ENCODE measurements at places on chromosomes 7 and 10.

GRCh38 chr7:128053023-128053422, 21.8 kb upstream of the LRRC4 start:
- DNase-seq, result peak; percentile 84

- DNase-seq, result no peak
These were observed 192.4 kb downstream of the ADARB2 start for GRCh38 chr10:1544929-1545328.

DNA sequence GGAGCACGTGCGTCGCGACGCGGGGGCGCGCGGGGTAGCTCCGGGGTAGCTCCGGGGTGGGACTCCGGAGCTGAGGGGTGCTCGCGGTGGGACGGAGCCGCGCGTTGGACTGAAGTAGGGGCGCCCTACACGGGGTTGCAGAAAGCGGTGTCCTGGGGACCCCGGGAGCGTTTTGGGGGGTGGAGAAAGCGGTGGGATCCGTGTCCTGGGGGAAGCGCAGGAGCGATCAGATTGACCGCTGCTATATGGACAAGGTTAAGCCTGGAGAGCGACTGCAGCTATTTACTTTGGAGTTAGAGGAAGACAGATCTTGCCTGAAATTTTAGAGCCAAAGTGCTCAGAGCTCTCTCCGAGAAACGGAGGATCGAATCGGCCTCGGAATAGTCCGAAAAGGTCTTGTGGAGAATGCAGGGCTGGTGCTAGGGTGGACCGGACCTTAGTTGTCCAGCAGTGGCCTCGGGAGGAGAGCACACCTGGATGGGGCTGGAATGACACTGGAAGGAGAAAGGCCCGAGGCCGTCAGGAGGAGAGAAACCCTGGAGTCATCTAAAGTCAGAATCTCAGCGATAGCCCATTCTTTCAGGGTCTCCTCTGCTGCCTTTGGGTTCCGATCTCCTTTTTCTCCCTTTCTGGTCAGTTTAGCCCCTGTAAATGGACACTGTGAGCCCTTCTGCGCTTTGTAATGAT, 564 bp downstream of the PDSS1 start:
- DNase-seq, result no peak

DNA sequence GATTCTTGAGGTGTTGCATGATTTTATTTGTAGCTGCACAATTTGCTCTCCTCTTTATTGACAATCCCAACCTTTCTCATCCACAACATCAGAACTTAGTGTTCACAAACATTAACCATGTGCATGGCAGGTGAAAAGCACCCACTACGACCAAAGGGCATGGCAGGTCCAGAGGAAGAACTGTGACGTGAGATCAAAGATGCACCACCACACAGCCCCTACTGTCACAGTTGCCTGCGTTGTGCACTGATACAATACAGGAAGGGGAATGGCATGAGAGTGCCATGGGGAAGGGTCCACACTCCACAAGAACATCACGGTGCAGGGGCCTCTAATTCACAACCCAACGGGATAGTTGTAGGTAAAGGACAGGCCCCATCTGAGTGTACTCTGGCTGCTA, 217.1 kb upstream of the PFKP start:
- no peak for DNase-seq

DNA sequence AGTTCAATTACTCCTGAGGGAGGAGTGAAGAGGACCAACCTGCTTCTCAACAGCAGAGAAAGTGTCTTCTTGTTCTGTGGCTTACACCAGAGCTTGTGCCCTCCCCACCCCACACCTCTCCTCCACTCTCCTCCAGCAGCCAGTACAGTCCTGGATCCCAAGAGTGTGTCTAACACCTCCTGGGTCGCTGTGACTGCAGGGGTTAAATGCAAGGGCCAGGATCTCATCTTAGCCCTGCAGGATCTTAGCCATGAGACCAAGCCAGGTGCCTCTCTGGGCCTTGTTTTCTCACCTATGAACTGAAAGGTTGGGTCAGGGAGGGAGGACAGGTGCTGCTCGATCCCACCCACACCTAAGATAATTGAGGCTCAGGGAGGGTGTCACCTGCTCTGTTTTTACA, 34.5 kb upstream of the MSRB2 start:
- DNase-seq, result no peak

GRCh38 chr7:20306180-20306946, 24.3 kb upstream of the ITGB8 start:
- DNase-seq, result no peak

- no peak for DNase-seq
These were observed 162.3 kb downstream of the SVIL start for GRCh38 chr10:29472301-29473086.

GRCh38 chr7:68440866-68441265, 1157.4 kb upstream of the AUTS2 start:
- no peak for DNase-seq

GRCh38 chr10:53325066-53325465, 552.5 kb upstream of the MBL2 start:
- DNase-seq, result no peak

GRCh38 chr10:59537501-59537900, 172.1 kb downstream of the SLC16A9 start:
- no peak for DNase-seq

DNA sequence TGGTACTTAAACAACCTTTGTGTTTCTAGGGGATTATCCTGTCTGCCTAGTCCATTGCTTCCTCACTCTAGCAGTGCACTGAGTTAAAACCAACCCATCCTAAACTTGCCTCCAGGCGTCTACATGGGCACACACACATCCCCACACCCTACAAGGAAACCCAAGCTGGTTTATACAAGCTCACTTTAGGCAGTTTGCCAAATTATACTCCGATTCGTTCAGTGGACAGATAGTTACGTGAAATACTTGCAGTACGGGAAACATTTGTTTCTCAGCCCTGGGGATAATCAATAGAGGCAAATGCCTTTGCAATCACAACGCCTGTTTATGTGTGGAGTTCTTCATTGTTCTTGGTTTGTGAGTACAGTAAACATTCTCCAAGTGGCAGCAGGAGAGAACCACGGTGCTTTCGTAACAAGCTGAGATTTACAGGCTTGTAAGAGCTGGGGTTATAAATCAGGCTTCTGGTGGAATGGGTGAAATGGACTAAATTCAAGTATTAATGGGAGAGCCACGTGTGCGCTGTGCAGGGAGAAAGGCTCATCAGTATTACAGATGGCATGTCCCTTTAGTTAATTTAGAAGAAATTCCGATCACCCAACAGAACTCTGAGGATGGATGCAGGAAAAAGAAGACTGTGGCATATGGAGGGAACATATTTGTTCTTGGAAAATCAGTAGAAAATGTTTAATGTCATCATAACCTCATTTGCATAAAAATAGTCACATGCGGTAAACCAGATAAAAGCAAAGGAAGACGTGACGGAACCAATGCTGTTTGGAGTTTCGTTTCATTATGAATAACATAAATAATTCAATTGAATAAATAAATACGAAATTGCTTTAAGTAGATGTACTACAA, 217.1 kb downstream of the GALNT17 start:
- DNase-seq, result peak; percentile 3

DNA sequence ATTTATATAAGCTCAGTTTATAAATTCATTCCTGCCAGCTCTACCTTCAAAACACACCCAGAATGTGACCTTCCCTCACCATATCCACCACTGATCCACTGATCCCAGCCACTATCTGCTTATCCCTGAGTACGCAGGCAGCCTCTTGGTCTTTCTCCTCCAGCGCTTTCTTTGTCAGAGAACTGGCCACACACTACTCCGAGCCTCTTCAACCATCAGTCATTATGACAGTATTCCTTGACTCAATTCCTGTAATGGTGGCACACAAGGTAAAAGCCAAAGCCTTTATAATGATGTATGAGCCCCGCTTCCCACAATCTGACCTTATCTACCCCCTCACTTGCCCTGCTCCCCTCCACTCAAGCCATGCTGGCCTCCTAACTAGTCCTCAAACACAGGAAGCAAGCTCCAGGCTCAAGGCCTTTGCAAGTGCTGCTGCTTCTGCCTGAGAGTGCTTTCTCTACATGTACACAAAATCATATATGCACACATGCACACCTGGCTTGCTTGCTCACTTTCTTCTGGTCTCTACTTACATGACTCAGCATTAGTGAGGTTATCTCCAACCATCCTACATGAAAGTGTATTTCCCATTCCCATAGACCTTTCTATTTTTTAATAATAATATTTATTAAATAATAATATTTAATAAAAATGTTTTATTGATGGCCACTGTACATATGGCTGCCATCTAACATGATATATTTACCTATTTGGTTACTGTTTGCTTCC, 150.4 kb upstream of the FEZF1 start:
- DNase-seq, result no peak

DNA sequence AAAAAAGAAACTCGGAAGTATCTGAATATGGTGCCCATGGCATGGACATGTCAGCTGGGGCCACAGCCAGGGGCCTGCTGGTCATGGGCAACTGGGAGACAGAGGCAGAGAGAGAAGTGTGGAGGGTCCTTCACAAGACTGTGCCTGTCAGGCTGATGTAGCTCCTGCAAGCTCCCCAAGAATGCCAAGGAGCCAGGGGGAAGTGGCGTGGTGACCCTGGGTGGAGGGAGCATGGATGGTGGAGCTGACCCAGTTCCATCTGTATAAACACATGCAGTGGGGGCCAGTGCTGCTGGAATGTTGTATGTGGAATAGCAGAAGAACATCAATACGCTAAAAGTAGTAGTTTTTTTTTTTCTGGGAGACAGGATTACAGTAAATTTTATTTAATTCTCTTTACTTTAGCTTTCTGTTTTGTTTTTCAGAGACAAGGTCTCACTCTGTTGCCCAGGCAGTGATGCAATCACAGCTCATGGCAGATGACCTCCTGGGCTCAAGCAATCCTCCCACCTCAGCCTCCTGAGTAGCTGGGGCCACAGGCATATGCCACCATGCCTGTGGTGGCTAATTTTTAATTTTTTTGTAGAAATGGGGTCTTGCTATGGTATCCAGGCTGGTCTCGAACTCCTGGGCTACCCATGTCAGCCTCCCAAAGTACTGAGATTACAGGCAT, 10.5 kb upstream of the ZMIZ2 start:
- no peak for DNase-seq

DNA sequence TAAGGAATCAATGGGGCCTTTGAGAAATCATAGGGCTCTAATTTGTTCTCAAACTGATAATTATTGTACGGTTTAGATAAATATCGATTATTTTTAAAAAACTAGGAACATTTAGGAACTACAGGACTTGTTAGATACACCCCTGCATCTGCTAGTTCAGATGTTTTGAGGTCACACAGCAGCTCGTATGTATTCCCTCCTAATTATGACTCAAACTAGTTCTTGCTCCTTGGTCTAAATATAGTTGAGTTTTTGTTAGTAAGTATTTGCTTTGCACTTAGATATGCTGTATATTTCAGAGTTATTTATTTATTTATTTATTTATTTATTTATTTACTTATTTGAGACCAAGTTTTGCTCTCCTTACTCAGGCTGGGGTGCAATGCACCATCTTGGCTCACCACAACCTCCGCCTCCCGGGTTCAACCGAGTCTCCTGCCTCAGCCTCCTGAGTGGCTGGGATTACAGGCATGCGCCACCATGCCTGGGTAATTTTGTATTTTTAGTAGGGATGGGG, 22.7 kb downstream of the PTER start:
- DNase-seq, result no peak

- no peak for DNase-seq
These were observed 1.4 kb downstream of the VOPP1 start for GRCh38 chr7:55570939-55571338.

GRCh38 chr7:124800386-124800785, 34.8 kb upstream of the GPR37 start:
- no peak for DNase-seq

- no peak for DNase-seq
These were observed 4.1 kb downstream of the LBX1 start for GRCh38 chr10:101224910-101225823.

GRCh38 chr10:32959006-32959920, 1.2 kb upstream of the ITGB1 start:
- DNase-seq, result no peak

- no peak for DNase-seq
These were observed 148.2 kb upstream of the WNT16 start for GRCh38 chr7:121180436-121181063.

- no peak for DNase-seq
These were observed 22.8 kb upstream of the ARID5B start for GRCh38 chr10:61878740-61879068.

- no peak for DNase-seq
These were observed 71.4 kb downstream of the FGFR2 start for GRCh38 chr10:121526801-121527221.

- no peak for DNase-seq
These were observed 45.1 kb upstream of the CDK14 start for GRCh38 chr7:90551036-90551435.
